ENCODE measurements at places on chromosomes 16 and 17. TPM values are rescaled to one million over a fixed set of nuclear protein-coding genes. Genes with fewer than 3 reads are reported as not detected.

DNA sequence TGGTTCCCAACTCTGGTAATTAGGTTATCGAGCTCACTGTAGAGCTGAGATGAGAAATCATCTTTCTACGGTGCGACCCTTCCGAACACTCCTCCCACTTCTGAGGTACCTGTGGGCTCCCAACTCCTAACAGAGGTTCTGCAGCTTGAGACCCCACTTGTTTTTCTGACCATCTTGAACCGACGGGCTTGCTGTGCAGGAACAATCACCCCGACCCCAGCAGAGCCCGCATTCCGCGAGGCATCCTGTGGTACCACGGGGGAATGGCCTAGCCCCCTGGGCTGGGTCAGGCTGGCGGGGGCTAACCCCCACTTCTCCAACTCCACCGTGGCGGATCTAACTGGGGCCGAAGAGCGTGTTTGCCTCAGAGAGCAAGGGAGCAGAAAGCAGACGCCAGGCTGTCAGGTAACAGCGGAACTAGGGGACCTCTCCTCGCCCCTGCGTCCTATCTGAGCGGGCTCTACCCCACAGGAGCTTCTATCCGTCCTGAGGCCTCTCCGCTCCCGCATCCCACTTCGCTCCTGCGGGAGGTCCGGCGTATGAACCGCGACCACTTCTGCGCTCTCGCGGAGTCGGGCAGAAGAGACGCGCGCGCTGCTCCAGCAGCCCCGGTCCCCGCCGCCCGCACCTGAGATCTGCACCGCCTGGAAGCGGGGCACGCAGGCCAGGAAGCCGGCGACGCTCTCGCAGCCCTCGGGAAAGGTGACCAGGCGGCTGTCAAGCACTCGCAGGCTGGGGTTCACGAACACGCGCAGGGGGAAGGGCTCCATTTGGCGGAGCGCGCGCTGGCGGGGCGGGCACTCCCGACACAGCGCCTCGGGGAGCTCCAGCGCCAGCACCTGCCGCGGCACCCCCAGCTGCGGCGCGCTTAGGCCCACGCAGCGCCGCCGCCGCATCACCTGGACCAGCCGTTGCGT is 761 bp downstream of the PDF start:
- no peak for DNase-seq

GRCh38 chr16:87463722-87464690 is 28.8 kb downstream of the ZCCHC14 start:
- DNase-seq = no peak

DNA sequence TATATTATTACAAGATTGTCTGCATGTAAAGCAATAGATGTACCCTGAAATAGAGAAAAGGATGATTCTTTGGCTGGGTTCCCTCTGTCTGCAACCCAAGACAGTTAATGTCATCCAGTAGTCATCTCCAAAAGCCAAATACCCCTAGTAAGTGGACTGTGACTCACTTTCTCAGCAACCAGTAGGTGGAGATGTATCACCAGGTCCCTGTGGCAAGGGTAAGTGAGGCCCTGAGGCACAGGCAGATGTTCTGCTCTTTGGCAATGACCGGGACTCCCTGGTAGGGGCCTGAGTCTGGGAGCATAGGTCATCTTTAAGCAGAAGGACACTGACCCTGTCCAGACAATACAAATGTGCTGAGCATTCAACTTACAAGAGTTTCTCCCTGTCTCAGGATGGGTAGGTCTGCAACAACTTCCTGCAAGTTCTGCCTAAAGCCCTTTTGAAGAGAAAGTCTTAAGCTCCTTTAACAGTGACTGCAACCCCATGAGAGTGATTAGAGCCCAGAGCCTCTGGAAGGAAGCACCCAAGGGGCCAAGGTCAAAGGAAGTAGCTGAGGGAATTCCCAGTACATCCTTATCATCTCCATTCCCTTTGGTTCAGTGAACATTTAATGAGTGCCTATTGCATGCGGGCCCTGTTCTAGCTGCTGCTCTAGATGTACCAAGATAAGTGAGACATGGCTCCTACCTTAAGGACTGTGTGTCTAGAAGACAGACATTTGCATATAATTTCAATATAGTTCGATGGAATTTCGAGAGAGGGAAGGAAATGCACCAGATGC is 31.9 kb downstream of the PMP22 start:
- no peak for DNase-seq

Gene APOH
- not detected for total RNA-seq

DNA sequence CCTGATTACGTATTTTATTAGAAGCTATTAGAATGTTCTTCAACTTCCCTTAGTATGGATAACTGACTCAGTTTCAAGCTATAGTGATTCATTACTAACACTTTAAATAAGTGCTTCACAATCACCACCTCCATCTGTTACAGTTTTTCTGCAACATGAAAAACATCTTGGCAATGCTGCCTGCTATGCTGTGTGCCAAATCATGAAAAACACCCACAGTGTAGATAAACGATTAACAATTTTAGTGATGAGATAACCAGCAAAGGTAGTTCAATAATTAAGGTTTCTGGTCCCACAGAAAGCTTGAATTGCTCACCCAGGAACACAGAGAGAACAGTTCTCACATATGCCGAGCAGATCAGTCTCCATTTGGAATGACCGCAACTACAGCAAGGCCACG is 51.4 kb upstream of the SLC25A19 start:
- no peak for DNase-seq

- DNase-seq = no peak
Observed at GRCh38 chr17:41527063-41528023, 765 bp downstream of the KRT19 start.

DNA sequence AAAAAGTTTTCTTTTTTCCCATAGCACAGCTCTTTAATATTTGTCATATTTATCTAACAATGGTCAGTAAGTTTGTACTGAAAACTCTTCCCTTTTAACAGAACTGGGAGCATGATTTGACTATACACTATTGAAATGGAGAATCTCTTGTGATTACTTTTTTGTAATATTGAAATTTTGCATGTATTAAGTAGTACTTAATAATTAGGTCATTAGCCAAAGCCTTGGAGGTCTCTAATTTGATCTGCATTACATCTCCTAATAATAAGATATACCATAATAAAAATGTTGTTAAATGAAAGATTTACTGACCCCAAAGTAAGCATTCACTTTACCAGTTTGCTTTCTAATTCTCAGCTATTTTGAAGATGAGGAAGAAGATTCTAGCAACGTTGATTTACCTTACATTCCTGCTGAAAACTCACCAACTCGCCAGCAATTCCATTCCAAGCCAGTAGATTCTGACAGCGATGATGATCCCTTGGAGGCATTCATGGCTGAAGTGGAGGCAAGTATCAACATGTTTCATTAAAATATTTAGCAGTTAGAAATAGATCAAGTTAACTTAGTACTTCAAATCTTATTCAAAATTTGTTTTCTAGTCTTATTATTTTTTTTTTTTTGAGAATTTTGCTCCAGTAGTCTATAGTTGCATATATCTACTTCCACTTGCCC is 18.2 kb downstream of the DDX42 start:
- DNase-seq = no peak

Gene TAT
- not detected for total RNA-seq

Gene NOD2
- 7.4 TPM for total RNA-seq

DNA sequence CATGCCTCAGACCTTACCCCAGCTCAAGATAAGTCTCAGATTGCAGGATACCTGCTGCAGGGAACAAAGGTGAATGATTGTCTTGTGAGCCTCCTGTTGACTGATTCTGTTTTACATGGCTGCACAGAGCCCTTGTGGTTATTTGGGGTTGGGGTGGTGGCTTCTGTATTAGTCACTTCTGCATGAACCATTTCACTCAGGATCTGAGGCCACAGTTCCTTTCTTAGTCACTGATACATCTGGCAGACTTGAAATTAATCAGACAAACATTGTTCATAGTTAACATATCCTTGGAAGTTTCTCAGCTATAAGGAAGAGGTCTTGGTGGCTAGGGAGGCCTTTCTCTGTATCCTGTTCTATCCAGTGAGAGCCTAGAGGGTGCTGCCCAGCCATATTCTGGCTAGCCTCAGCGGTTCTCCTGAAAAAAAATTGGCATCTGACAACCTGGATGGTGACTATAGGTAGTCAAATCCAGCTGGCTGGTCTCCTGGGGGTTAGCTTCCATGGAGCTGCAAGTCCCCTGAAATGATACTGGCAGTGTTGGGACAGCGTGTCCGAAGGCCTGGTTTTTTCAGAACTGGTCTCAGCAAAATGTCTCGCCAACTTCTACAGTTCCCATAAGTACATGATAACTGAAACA is 8.4 kb upstream of the PLK1 start:
- no peak for DNase-seq

GRCh38 chr17:69669441-69670178 is 255.1 kb downstream of the MAP2K6 start:
- DNase-seq = no peak

GRCh38 chr17:3907483-3908216 is 8.6 kb downstream of the P2RX1 start:
- DNase-seq = no peak

Gene HBZ
- total RNA-seq = not detected

- DNase-seq = no peak
Observed at GRCh38 chr17:76968707-76969597, 100.7 kb downstream of the MGAT5B start.

- no peak for DNase-seq
Observed at GRCh38 chr16:17408296-17408695, 62.5 kb downstream of the XYLT1 start.

DNA sequence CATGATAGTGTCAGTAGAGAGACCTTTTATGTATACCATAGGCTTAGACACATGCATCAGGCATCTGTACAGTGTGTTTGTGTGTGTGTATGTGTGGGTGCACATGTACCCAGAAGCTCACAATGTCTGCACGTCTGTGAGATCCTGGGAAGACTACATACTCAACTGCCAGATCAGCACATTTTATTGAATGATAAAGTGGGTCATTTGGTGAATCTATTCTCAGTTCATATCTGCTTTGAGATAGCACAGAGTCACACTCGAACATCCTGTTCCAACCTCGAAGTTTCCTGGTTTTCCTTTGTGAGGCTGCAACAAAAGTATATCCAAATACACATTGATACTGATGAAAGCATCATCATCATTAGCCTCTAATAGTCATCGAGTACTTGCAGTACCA is 63.6 kb downstream of the MAF start:
- no peak for DNase-seq
